Activated T-helper 2 cell treated with anti-CD3 and anti-CD28 coated beads, Interferon-gamma antibody, Interleukin-2, Interleukin-4, amounts not matched to agents 10 μg/mL and 5 μg/mL and 100 μg/mL, durations not matched to agents 14 hours and 24 hours and 36 hours (primary cell): ENCODE measurements at places on chromosomes 16 and 17. TPM values are rescaled to one million over a fixed set of nuclear protein-coding genes. Genes with fewer than 3 reads are reported as not detected.

DNA sequence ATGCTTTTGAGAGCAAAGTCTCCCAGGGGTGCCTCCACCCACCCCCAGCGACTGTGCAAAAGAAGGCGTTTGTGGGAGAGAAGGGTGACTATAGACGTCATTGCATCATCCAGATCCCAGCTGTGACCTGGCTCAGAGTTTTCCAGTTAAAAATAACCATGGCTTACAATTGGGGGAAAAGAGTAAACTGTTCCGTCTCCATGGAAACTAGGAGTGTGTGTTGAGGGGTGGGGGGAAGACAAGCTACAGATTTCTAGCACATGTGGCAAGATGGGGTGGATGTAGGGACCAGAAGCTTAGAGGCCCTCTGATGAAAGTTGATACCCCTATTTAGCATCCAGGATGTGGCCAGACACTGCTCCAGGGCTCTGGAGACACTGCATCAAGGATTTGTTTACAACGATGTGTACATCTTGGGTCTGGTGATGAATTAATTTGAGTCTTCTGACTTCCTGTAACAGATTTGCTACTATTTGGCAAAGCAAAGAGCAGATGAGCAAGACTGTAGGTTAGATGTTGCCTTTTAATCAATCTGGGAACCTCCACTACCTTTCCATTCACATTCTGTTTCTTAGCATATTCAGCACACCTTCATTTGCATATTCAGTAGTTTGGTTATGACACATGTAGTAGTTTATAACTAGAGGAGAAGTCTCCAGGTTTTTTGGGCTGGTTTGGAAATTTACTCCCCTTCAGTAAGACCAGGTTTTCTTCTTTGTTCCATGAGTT, 6.2 kb upstream of the DUSP14 start:
- H3K27me3 ChIP-seq, result no peaks in the 10 kb centered on the region
- no peak overlapping the region for H3K4me3 ChIP-seq
- peaks cover 15% of the 10 kb centered on the region for H3K36me3 ChIP-seq
- H3K27ac ChIP-seq, result no peak overlapping the region
- no peak for DNase-seq

- DNase-seq, result no peak
- peaks cover 49% of the 10 kb centered on the region for H3K27me3 ChIP-seq
- peaks cover 3% of the 10 kb centered on the region for H3K4me1 ChIP-seq
- H3K36me3 ChIP-seq, result peaks cover 4% of the 10 kb centered on the region
Observed at GRCh38 chr17:81400154-81400977, 5.1 kb downstream of the BAHCC1 start.

GRCh38 chr16:30359871-30360170, 4.7 kb upstream of the CD2BP2 start:
- H3K27me3 ChIP-seq, result no peaks in the 10 kb centered on the region
- DNase-seq, result no peak
- peaks cover 63% of the 10 kb centered on the region for H3K36me3 ChIP-seq
- no peak overlapping the region for H3K27ac ChIP-seq

DNA sequence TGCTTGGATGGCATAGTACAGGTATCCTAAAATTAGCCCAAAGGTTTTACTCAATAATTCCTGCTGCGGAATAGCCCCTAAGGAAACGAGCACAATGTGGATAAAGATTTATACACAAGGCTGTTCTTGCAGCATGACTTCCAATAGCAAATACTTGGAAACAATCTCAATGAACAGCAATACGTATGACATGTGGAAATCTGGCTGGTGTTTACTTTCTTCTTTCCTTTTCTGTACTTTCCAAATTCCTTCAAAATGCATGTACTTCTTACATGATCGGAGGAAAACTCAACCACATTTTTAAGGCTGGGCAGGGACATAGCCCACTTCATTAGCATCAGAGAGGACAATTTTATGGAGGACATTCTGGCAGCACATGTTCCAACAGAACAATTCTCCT, 86.6 kb downstream of the C16orf95 start:
- no peaks in the 10 kb centered on the region for H3K27me3 ChIP-seq
- DNase-seq, result no peak
- H3K27ac ChIP-seq, result no peak overlapping the region
- no peak overlapping the region for H3K4me3 ChIP-seq
- H3K36me3 ChIP-seq, result no peaks in the 10 kb centered on the region

Gene ITPRIPL2
- total RNA-seq, result 44.4 and 48.0 TPM in 2 replicates

Gene GH1
- total RNA-seq, result not detected in 2 replicates
